NCI-H774 (cell line): ENCODE measurements at places on chromosomes 12 and 14.
A peak's percentile ranks its signal among the peaks of the same experiment; 100 is the strongest.

DNA sequence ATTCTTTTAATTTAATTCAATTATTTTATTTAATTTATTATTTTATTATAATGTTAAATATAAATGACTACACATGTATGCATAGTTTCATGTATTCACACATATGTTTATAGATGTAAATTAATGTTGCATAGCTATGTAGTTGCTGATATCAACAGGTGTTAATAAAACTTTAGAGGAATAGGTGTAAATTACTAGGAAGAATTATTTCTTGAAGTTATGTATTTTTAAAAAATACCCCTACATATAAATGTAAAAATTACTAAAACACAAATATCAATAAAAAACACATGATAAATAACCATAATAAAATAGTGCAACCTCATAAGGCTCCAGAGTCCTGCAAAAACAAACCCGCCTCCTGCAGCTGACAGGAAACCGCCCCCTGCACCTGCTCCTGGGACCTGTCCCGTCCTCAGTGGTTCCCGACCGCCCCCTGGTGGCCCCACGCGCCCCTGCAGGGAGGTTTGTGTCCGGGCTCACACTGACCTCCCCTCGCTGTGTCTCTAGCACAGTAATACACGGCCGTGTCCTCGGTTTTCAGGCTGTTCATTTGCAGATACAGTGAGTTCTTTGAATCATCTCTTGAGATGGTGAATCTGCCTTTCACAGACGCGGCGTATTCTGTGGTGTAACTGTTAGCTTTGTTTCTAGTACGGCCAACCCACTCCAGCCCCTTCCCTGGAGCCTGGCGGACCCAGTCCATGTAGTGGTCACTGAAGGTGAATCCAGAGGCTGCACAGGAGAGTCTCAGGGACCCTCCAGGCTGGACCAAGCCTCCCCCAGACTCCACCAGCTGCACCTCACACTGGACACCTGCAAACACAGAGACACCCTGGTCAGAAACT is 1264.0 kb downstream of the TMEM121 start:
- DNase-seq = peak; percentile 80

DNA sequence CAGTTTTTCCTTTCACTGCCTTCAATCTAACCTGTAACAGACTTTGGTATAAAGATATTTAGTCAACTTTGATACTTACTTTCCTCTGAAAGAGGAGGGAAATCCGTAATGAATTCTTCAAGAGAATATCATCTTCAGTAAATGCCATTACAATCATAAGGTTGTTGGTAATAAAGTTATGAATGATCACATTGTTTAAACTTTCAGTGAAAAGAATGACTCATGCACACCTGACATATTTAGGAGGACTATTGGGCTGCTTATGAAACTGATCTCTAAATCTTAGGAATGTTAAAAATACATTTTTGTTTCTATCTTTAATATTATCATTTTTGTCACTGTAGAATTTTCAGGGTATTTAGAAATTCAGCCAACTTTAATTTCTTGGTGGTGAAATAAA is 474.7 kb downstream of the SLC16A7 start:
- DNase-seq = no peak

GRCh38 chr14:68767248-68767645 is 25.6 kb downstream of the ZFP36L1 start:
- no peak for DNase-seq

- no peak for DNase-seq
Measured at GRCh38 chr12:11227373-11227772, 40.6 kb upstream of the TAS2R42 start.

DNA sequence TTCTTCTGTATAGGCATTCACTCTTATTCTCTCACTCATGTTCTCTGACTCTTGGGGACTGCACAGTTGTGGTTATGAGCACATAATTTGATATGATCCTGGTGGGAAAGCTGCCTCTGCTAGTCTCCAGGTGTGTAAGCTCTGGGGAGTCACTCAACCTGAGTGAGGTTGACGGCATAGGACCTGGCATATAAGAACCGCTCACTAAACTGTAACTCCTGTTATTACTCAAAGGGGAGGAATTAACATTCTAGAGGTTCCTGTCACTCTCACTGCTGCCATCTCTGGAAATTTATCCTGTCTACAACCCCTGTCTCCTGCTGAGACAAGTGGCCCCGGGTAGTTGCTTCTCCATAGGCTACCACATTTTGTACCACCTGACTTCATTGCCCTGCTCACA is 14.0 kb downstream of the SRSF5 start:
- DNase-seq = no peak

DNA sequence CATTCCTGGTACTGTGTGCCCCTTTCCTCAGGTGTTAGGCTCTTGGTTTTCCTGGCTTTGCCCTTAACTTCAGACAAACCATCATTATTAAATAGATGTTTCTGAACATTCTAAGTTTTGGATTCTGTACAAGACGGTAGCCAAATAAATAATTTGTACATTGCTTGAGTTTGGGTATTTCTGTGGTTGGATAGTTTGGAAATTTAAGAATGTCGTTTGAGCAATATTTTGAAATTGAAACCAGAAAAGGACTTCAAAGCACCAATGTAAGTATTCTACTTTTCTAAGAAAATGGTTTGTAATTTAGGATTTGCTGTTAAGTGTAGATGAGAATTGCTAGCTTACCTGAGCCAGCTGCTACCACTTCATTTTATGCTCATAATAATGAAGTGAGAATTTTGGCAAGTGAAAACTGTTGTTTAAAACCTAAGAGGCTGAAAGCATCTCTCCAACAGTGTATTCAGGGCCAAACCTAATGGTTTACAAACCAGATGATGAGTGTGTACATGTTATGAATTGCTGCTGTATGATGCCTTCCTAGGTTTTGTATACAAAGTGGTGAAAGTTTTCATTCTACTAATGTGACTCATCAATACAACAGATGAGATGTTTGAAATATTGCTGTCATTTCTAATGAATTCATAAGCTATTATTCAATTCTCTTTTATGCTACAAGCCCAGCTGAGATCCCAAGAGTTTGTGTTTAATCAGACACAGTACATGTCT is 181.5 kb upstream of the PRKD1 start:
- no peak for DNase-seq

- no peak for DNase-seq
Measured at GRCh38 chr12:118326991-118327390, 45.7 kb downstream of the TAOK3 start.

- no peak for DNase-seq
Measured at GRCh38 chr12:123089631-123090353, 61.1 kb downstream of the PITPNM2 start.

- DNase-seq = no peak
Measured at GRCh38 chr12:120367233-120367923, 1.6 kb downstream of the MSI1 start.

DNA sequence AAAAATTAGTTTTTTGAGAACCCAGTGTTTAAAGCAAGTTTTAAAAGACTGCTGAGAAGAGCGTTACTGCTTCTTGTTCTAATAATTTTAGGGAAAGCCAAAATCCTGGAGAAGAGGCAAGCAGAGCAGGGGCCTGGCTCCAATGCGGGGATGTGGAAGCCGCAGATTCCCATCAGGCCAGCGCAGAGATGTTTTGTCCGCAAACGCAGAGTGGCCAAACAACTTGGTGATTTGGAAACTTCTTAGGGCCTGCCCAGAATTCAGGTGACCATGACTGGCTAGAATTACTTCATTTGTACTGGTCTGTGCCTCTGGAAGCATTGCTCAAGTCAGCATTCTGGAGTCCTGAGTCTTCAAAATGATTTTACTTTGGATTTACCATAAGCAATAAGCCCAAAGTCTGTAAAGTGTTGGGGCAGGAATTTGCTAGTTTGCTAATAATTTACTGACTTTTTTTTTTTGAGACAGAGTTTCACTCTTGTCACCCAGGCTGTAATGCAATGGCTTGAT is 208.4 kb downstream of the PPM1H start:
- DNase-seq = no peak

- peak; percentile 14 for DNase-seq
Measured at GRCh38 chr12:105334001-105334400, 3.5 kb downstream of the C12orf75 start.

- DNase-seq = no peak
Measured at GRCh38 chr14:97581016-97581415, 783.8 kb downstream of the VRK1 start.

GRCh38 chr14:31895206-31895605 is 181.9 kb upstream of the ARHGAP5 start:
- DNase-seq = no peak

- DNase-seq = no peak
Measured at GRCh38 chr14:21037156-21037555, 2.5 kb upstream of the RNASE13 start.

DNA sequence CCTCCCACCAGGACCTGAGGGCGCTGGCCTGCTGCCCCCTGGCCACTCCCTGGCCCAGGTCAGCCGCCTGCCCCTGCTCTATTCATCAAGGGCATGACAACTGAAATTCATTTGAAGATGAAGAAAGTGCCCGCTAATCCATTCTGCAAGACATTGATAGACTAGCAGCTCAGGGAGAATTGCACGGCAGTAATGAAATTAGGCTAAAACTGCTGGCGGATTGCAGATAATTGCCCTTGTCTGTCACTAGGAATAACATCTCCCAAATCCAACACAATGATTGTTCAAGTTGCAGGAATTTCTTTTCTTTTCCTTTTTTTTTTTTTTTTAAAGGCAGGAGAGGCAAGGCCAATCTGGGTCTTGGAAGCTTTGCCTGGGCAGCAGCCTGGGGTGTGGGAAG is 44.5 kb downstream of the MVK start:
- DNase-seq = no peak
